ENCODE measurements at places on chromosomes 1 and 21.

DNA sequence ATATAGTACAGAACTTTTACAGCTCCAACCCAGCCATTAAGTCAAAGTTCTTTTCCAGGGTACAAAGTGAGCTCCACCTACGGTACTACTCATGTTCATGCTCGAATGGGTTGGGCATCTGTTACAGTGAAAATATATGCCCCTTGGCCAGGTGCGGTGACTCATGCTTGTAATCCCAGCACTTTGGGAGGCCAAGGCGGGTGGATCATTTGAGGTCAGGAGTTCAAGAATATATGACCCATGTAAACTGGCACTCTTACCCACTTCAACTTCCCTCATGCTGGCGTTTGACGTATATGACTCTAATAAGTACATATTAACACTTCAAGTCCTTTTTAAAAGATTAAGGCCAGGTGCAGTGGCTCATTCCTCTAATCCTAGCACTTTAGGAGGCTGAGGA lies 71.3 kb upstream of the PKN2 start:
- DNase-seq: no peak

GRCh38 chr1:86500714-86501113 lies 32.0 kb downstream of the CLCA1 start:
- DNase-seq: no peak

DNA sequence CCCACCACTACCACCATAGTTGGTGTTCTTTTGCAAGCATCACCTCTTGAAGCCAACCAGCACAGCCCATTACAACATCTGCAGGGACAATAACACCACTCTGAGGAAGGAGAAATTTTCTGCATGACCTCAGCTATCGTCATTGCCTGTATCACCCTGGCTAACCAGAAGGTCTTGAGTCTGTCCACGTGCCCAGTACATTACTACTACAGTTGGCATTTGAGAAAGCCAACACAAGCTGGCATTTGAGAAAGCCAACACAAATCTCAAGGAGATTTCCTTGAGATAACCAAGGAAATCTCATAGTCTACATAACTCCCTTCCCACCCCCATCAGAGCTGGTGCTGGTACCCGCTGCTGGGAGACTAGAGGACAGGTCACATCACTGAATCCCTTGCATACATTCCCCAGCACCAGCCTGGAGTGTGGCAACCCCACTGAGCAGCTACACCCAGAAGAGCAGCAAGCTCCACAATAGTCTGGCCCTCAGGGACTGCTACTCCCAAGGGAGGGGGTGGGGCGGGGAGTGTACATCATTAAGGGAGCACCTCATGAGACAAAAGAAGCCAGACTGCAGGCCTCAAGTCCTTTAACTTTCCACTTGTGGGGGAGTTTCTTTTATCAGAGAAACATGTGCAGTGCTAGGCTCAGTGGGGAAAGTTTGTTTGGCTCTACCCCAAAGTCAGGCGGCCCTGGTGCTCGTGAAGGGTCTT lies 46.0 kb upstream of the GUCA2A start:
- no peak for DNase-seq

DNA sequence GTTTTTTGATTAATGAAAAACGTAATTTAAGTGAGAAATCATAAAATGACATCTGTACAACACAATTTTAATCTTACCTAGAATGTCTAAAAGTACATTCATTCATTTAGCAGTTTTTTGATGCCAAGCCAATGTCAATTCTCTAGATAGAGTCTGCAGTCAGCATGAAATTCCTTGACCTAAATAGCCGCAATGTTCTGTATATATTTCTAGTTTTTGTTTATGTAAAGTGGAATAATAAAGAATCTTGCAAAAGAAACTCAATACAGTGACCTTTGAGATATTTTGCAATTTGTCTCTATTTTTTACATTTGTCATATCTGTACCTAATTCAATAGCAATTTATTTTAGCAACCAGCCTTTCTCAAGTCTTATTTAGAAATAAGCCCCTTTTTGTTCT lies 176.0 kb downstream of the ATP6V1G3 start:
- no peak for DNase-seq

- DNase-seq: no peak
Measured at GRCh38 chr1:27562534-27563340, 41.2 kb downstream of the AHDC1 start.

GRCh38 chr1:159161001-159161718 lies 10.3 kb upstream of the CADM3 start:
- DNase-seq: peak; percentile 80

DNA sequence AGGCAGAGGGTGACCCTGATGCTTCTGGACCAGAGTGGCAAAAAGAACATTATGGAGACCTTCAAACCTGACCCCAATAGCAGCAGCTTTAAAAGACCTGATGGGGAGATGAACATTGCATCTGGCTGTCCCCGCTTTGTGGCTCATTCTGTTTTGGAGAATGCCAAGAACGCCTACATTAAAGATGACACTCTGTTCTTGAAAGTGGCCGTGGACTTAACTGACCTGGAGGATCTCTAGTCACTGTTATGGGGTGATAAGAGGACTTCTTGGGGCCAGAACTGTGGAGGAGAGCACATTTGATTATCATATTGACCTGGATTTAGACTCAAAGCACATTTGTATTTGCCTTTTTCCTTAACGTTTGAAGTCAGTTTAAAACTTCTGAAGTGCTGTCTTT lies 45.8 kb downstream of the TRAF5 start:
- no peak for DNase-seq

GRCh38 chr1:224407571-224408293 lies 26.9 kb downstream of the WDR26 start:
- no peak for DNase-seq

- no peak for DNase-seq
Measured at GRCh38 chr1:22105611-22106207, 37.2 kb downstream of the WNT4 start.

DNA sequence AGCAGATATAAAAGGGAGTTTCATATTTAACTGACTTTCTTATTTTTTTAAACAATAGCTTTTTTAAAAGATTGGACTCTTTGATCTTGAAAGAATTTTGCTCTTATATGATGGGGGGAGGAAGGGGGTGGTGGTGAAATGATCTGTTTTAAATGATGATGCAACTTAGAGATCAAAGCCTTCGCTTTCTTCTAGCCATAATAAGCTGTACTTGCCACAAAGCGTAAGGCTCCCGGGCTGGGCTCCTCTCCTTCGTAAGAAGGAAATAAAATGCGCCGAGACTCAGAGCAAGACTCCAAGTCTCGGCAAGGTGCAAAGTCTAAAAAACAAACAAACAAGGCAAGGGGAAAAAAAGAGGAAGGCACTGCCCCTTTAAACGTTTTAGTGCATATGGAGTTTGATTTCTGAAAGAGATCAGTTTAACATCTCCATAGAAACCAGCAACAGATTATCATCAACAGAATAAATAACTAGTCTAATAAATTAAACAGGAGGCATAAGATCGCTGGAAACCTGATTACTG lies 3.3 kb downstream of the CASZ1 start:
- no peak for DNase-seq

- DNase-seq: no peak
Measured at GRCh38 chr1:99777752-99778151, 11.3 kb upstream of the FRRS1 start.

DNA sequence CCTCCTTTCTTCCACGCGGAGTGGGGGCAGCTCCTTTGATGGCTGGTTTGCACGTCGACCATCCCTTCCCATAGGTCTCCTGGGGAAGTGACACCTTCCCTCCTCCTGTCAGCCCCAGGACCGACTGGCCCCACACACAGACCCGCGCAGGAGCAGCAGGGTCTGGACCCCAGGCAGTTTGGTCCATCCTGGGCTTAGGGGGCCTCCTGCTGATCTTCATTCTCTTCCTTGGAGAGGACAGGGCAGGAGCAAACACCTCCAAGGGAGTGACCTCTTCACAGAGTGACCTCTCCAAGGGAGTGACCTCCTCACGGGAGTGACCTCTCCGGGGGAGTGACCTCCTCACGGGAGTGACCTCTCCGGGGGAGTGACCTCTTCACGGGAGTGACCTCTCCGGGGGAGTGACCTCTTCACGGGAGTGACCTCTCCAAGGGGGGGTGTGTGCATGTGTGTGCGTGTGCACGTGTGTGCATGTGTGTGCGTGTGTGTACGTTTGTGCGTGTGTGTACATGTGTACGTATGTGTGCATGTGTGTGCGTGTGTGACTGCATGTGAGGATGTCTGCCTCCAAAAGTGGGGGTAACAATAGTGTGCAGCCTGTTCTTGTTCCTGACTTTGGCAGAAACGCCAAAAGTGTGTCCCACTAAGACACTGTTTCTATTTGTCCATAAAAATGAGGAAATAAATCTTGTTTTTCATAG lies 29.8 kb downstream of the COL6A1 start:
- DNase-seq: no peak

- DNase-seq: no peak
Measured at GRCh38 chr1:51295926-51296325, 34.4 kb downstream of the TTC39A start.

DNA sequence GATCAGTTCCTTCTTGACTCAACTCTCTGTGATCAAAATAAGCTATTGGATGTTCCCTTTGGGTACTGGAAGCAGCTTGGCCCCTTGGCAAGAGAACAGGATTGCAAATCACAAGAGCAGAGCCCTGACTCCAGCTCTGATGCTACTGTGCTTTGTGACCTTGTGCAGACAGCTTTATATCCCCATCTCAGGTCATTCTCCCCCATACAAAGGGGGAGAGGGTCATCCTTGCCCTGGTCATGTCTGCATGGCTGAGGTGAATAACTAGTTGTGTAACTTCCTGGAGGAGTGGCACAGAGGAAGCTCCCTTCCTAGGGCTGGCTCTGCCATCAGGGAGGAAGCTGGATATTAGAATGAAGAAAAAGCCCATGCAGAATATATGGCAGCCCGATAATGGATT lies 142.9 kb downstream of the DHRS3 start:
- no peak for DNase-seq

DNA sequence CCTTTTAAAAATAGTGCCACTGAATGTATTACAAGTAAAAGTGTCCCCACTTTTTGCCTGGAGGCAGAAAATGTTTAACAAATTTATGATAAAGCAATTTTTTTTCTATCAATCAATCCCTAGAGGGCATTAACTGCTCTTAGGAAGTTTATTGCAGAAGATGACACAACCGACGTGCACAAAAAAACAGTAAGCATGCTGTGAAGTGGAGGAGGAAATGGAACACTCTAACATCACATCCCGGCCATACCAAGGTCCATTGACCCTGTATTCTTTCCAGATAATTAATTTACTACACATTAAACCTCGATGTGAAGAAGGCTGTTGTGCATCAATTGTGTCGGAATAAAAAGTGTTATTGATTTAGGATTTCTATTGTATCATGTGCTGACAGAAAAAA lies 264.9 kb upstream of the NR5A2 start:
- DNase-seq: no peak

GRCh38 chr1:71533950-71534349 lies 453.1 kb upstream of the ZRANB2 start:
- DNase-seq: no peak

GRCh38 chr1:51899022-51899421 lies 20.5 kb upstream of the NRDC start:
- no peak for DNase-seq

GRCh38 chr1:88983791-88984559 lies 8.5 kb downstream of the KYAT3 start:
- no peak for DNase-seq

- no peak for DNase-seq
Measured at GRCh38 chr1:202596638-202597037, 113.6 kb downstream of the SYT2 start.

GRCh38 chr1:150552128-150552910 lies 3.1 kb downstream of the ADAMTSL4 start:
- peak; percentile 23 for DNase-seq

Measured in anterior cingulate cortex (tissue), 58 donors.